ENCODE measurements at places on chromosomes 16 and 17.

DNA sequence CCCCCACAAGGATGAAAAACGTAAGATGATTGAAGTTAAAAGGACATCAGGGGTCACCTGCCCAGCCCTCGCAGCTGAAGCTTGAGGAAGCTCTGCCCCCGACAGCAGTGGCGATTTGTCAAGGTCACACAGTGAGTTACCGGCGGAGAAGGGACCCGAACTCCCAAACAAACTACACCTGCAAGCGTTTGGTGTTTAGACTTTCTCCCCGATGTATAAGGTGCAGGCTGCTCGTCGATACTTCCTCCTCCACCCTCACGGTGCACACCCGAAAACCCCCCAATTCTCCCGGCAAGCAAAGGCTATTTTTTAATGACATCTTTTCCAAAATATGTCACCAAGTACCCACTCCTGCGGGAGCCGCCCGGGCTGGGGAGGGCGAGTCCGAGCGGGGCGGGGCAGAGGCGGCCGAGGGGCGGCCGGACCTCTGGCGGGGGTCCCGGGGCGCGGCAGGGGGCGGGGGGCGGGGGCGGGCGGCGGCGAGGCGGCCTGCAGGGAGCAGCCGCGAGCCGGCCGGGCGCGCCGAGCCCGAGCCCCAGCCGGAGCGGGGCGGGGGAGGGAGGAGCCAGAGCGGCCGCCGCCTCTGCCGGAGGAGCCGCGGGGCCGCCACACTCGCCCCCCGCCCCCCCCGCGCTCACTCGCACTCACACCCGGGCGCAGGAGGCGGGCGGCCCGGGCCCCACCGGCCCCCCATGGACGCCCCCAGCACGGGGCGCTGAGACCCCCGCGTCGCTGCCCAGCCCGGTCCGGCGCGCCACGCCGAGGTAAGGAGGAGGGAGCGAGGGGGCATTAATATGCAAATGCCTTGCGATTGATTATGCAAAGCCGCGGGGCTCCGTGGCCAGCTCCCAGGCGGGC is at the start of gene THRA:
TSS of gene THRA (plus strand) at position 637 of the 858 bp plus-strand sequence. CDS start 11,524 bp downstream, outside the sequence.
- DNase-seq, result no peak

DNA sequence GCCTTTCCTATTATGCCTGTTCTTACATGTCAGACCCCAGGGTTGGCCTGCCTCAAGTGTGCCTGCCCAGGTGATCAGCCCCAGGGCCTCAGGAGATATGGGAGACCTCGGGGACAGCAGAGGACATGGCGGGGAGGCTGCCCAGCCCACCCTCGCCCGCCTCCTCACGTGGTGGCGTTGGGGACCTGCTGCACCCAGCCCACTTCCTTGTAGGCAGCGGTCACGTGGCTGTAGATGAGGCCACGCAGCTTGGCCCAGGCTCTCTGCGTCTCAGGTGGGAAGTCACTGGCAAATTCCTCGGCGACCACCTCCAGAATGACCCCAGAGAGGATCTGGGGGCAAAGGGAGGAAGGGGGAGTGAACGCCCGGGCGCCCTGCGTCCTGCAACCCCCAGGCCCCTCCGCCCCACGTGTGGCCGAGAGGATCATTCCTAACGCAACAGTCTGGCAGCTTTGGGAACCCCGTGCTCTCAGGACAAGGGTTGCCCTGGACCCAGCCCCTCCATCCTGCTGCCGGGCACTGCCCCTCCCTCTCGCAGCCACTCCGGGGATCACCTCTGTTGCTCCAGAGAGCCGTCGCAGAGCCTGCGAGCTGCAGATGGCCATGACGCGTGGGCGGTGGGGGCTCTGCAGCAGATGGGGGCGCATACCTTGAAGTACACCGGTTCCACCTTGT is 6.6 kb downstream of the CYGB start:
- DNase-seq, result no peak

- DNase-seq, result no peak
Measured at GRCh38 chr16:30407804-30408534, 563 bp downstream of the ZNF771 start.

DNA sequence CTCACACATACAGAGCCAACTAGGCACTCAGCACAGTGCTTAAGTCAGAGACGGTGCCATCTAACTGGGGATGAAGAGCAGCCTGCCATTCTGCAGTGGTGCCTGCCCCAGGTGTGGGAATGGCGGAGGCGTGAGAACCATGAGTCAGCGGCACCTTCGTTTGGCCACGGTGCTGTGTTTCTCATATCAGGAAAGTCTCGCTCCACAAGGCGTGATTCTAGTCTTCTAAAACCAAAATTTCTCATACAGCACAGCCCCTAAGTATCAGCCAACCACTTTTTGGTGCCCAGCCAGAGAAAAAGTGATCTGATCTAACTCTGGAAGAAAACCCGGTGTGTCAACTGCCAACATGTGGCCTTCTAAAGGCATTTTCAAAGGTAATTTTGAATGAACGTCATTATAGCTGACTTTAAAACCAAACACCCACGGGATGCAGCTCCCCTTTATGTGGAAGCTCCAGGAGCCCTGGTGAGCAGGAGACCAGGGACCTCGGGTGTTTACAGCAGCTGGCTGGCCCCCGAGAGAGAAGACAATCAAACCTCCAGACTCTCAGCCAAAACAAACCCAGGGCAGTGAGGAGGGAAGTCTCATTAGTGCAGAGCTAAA is 54.6 kb downstream of the ABCC12 start:
- DNase-seq, result no peak

DNA sequence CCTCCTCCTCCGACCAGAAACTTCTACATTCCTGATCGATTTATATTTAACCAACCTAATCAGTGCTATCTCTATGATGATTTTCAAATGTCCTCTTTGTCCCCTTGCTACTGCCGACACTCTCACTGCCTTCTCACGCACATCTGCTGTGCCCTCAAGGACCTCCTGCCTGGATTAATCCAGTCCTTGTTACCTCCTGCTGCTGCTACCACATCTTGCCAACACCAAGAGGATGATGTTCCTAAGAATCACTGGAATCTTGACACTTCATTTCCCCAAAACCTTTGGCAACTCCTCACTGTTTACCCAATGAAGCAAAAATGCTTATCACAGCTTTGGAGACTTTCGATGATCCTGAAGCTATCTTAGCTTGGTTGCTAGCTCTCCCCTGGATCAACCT is 287.3 kb upstream of the AXIN2 start:
- DNase-seq, result no peak

GRCh38 chr17:53321651-53322050 is 501.1 kb upstream of the KIF2B start:
- DNase-seq, result no peak

- no peak for DNase-seq
Measured at GRCh38 chr16:12097523-12098428, 121.2 kb downstream of the SNX29 start.

DNA sequence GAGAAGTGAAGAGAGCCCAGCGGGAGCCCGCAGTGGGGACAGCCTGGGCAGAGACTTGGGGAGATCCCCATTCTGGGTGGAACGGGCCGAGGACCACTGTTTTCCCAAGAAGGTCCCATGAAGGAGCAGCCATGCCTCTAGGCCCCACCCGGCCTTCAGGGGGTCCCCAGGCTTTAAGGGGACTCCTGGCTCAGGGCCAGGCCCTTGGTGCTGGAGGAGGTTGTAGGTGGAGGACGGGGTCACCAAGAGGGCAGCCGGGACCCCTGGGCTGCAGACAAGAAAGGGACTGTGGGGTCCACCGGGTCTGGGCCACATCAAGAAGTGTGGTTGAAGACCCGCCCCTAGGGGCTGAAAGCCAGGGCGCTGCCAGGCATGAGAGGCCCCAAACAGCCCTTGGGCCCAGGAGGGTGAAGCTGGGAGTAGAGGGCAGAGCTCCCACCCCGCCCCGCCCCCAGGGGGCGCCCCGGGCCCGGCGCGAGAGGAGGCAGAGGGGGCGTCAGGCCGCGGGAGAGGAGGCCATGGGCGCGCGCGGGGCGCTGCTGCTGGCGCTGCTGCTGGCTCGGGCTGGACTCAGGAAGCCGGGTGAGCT is at the start of gene PRSS21:
TSS of gene PRSS21 (plus strand) at position 487 of the 589 bp plus-strand sequence. CDS start at position 519, 32 bp downstream.
- no peak for DNase-seq

GRCh38 chr16:87993901-87994300 is 42.7 kb downstream of the BANP start:
- no peak for DNase-seq

GRCh38 chr16:17469741-17470181 is 999 bp downstream of the XYLT1 start:
- DNase-seq, result no peak

GRCh38 chr17:4744999-4745969 is 5.6 kb upstream of the CXCL16 start:
- no peak for DNase-seq

DNA sequence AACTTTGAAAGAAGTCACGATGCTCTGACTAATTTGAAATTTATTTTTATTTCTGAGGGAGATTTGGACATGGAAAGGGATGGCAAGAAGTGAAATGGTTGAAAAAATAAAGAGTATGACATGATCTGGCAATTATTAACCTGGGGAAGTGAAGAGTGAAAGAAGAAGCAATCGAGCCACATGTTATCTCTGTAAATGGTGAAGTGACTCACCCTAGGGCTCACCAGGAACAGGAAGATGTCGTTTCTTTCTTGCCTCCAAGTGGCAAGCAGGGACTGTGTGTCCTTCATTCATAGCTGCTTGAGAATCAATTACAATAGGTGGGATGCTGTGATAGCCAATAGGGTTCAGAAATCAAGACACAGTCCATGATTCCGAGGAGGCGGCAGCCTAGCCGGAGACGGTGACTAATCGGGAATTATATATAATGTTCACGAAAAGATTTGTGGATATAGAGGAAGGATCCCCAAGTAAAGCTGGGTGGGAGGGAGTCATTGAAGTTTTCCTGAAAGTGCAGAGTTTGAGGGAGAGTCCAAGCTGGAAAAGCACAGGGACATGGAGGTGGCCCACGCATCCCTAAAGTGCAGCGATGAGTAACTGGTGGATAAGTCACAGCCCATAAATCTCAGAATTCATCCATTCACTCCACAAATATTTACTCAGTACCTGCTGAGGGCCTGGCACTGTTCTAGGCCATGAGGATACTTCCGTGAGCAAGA is 18.2 kb upstream of the KRT20 start:
- DNase-seq, result no peak

DNA sequence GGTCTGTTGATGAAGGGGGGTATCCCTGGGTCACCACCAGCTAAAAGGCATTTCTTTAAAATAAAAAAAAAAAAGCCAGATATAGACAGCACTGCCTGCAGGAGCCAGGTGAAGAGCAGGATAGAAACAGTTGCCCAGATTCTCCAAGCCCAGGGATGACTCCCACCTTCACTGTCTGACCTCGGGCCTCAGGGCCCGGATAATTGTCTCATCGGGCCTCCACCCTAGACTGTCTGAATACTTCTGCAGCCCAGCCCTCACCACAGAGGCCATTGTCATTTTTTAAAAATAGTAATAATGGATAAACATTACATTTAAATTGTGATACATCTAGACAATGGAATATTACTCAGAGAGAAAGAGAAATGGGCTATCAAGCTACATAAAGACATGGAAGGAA is 92.8 kb upstream of the TNRC6C start:
- DNase-seq, result no peak

GRCh38 chr16:14566599-14566998 is 63.5 kb downstream of the PARN start:
- no peak for DNase-seq

DNA sequence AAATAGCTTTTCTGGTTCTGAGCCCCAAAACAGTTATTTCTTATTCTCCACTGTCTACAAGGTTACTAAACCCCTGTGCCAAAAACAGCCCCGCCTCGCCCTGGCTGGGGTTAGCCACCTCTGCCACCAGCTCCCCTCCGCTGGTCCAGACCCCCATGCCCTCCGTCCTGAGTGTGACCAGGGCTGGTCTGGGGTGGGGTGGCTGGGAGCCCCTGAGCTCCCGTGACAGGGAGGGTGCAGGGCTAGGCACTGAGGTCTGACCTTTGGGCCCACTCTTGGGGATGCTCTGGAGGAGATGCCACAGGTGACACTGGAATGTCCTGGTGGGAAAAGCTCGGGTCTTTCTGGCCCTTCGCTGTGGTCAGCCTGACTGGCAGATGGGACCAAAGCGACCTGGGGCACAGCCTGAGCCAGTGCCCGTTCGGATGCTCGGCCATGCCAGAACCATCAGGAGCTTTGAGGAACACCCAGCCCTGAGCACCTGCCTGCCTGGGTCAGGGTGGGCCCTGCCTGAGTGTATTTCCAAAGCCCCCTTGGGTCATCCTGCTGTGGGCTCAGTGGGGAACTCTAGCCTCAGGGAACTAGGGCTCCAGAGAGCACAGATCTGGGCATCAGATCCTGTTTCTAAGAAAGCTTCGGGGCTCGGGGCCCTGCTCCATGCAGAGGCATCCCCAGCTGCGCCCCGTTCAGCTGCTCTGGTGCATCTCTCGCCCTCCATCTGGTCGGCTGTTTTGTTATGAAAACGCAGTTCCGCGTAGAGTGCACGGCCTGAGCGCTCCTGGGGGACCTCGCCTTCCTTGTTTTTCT is 72.1 kb upstream of the GNG13 start:
- DNase-seq, result no peak

DNA sequence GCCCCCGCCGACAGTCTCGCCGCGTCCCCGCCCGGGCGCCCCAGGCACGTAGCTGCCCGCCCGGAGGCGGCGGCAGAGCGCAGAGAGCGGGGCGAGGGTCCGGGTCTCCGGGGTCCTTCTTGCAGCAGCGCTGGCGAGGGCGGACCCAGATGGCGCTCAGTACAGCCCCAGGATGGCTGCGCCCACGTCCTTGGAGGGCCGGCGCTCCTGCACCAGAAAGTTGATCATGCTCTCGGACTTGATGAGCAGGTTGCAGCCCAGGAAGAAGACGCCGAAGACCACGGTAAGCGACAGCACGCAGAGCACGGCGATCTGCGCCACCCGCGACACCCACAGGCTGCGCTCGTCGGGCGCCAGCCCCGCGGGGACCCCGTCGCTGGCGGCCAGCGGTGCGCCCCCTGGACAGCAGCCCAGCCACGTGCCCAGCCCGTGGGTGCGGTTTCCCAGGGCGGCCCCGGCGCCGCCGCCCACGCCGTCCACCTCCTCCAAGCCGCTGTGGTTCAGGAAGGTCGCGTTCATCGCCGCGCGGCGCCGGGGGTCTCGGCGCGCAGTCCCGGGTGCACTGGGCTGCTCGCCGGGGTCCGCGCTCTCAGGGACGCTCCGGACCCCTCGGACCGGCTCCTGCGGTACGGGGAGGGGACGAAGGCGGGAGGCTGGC is 435 bp downstream of the RPRML start:
- no peak for DNase-seq

DNA sequence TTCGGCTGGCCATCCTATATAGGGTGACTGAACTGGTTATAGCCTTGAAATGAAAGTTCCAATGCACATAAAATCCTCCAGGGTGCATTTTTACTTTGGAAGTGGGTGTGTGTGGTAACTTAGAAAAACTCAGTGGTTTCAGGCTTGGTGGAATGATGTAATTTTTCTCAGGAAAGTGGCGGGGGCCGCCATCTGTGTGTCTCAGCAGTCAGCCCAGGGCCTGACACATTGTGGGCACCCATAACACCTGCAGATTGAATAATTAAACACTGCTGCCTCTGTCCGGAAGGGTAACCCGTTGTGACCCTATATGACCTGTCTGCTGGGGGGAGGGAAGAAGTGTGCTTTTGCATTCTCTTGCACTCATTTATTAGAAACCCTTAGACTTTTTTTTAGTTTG is 2.2 kb upstream of the PDP2 start:
- DNase-seq, result no peak

- no peak for DNase-seq
Measured at GRCh38 chr17:55134486-55135157, 130.1 kb upstream of the HLF start.

- no peak for DNase-seq
Measured at GRCh38 chr16:81329947-81330346, 15.2 kb downstream of the GAN start.

Data from non-pigmented ciliary epithelial cell (primary cell).